ENCODE measurements at places on chromosomes 2 and 18.

DNA sequence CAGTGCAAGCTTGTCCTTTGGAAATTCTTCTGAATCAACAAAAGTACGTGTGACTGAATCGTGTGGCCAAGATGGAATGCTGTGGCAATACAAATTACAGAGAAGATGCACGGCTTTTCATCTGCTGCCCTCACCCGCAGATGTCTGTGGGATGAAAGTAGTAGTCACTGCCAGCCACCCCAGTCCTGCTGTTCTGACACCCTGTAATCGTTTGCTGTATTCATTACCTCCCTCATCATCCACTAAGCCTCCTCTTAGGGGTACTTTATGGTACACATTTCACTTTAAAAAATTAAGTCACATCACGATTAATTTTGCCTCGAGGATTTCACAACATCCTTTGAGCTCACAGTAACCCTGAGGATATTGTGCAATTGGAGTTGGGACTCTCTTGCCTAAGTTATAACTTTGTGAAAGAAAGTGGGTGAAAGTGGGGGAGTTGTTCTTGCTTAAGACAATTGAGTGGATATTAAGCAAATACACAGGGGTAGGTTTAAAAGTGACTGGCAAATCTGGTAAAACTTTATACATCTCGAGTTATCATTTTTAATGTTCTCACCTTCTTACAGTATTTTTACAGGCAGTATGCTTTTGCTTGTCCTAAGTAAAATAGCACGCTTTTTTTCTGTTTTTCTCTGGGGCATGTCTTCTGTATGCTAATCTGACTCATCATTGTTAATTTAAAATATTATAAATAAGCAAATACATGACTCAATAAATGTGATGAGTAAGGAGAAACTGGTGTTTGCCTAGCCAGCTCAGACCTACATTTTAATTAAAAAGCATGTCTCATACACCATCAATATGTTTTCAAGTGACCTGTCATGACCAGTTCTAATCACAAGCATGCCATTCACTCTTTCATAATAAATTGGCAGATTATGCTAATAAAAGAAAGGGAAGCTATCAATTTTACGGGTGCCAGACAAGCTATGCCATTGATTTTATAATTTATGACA lies 680.9 kb downstream of the IRS1 start:
- DNase-seq, result peak; percentile 96

- DNase-seq, result no peak
Observed at GRCh38 chr2:99365661-99366060, 28.5 kb downstream of the EIF5B start.

GRCh38 chr2:71804281-71804751 lies 343.3 kb downstream of the CYP26B1 start:
- peak; percentile 64 for DNase-seq

GRCh38 chr2:236168110-236169080 lies at the start of gene GBX2:
TSS of gene GBX2 (minus strand) at chr2:236168386. CDS start at chr2:236167971, 415 bp downstream.
- DNase-seq, result peak; percentile 73
